GM03348 (cell line): ENCODE measurements at places on chromosomes 11 and 22.

- DNase-seq, result no peak
Measured at GRCh38 chr11:73388265-73389133, 12.3 kb downstream of the RELT start.

DNA sequence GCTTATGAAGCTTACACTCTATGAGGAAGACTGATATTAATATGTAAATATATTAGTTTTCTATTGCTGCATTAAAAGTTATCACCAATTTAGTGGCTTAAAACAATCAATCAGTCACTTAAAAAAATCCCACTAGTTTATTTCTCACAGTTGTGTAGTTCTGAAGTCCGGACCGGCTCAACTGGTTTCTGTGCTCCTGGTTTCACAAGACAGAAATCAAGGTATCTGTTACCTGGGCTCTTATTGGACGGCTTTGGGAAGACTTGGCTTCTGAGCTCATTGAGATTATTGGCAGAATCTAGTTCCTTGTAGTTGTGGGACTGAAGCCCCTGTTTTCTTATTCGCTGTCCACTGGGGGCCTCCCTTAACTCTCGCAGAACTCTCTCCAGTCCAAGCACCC lies 343.0 kb downstream of the RAB38 start:
- DNase-seq, result no peak

DNA sequence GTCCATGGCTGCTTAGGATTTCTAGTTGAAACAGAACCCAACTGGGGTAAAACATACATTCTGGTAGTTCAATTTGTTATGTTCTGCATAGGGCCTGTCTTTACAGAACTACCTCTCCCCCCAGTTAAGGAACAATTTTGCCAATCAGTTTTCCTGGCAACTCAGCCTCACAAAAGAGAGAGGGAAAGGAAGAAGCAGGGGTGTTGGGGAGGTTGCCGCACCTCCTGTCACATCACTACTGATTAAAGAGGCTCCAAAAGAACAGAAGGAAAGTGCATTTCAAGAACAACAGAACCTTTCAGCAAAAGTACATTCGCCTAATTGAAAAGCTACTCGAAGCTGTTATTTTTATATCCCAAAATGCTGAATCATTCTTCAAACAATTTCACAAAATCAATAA lies 217.6 kb downstream of the CADM1 start:
- DNase-seq, result no peak

GRCh38 chr11:43765194-43765593 lies 84.7 kb downstream of the HSD17B12 start:
- no peak for DNase-seq

DNA sequence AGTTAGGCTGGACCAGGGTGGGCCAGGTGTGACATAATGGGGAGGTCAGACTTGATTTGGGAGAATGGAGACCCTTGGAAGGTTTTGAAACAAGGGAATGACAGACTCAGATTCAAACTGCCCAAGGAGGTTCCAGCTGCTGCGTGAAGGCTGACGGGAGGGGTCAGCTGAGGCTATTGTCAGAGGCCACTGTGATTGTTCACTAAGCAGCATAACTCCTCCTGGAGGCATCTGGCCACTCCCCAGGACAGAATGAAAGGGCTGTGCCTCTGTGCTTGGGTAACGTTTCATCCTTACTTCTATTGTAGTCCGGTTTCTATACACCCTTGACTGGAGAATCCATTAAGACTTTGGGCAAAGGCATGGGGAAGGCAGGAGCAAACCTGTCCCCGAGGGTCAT lies 126.6 kb downstream of the DSCAML1 start:
- DNase-seq, result no peak
